MCF 10A (cell line): ENCODE measurements at places on chromosomes 5 and 9. TPM values are rescaled to one million over a fixed set of nuclear protein-coding genes. Genes with fewer than 3 reads are reported as not detected.

MCTP1 gene
- 29.3 and 40.3 TPM in 2 replicates for total RNA-seq

GDA gene
- total RNA-seq, result not detected in 2 replicates

TRIP13 gene
- 13.7 and 21.4 TPM in 2 replicates for total RNA-seq

GRCh38 chr9:14981291-14981950 is 71.2 kb upstream of the FREM1 start:
- H3K4me1 ChIP-seq, result no peaks in the 10 kb centered on the region
- DNase-seq, result no peak
- H3K27me3 ChIP-seq, result peaks cover 25% of the 10 kb centered on the region

DNA sequence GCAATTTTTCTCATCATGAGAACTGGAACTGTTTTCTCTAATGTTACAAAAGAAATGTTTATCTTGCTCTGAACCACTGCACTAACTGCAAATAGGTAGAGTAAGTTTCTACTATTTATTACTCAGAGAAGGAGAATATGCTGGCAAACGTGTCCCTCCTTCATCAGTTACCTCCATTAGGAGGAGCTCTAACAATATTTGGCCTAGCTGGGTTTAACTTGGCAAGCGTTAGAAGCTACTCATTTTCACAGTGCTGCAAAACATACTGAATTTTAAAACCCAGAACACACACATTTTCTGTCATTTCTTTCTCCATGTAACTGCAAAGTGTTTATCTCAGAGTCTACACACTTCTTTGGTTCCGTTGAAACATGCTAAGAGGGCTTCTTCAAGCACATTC is 101.0 kb upstream of the GABRG2 start:
- no peaks in the 10 kb centered on the region for H3K4me1 ChIP-seq
- H3K27me3 ChIP-seq, result peaks cover 76% of the 10 kb centered on the region
- DNase-seq, result peak; percentile 60
- no peaks in the 10 kb centered on the region for H3K36me3 ChIP-seq

- H3K4me1 ChIP-seq, result no peaks in the 10 kb centered on the region
- H3K36me3 ChIP-seq, result no peaks in the 10 kb centered on the region
- H3K27me3 ChIP-seq, result no peaks in the 10 kb centered on the region
- no peak overlapping the region for H3K4me3 ChIP-seq
- no peak for DNase-seq
These were observed 88.6 kb downstream of the COL5A1 start for GRCh38 chr9:134730011-134730760.
